Femur (tissue), 1 donor: ENCODE measurements at places on chromosomes 11 and 22.

DNA sequence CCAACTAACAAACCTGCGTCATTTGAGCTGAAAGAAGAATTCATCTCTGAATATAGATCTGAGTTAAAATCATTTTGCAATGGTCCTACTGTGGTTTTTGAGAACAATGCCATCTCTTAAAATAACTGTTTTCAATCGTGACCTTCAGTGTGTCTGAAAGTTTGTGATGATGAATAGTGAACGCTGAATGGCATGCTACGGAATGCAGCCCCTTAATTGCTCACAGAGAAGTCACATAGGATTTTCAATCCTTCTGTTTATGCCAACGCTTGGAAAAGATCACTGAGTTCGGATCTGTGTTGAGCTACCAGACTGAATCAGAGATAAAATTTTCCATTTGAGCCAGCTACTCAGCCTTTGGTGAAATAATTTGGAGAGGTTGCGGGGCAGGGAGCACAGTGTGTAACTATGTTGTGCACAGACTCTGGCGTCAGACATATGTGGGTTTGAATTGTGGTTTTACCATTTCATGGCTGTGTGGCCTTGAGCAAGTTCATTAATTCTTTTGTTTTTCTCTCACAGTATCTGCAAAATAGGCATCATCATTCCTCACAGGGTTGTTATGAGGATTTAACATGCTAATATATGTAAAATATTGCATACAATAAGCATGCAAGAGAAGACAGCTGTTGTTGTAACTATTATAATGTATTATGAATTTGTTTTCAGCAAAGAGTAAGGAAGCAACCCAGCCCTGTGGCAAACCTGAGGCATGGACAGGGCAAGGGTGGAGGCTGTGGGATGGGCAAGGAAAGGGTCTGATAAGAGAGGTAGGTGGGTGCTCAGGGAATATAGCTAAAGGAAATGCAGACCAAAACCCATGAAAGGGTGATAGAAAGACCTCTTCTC is 679.9 kb downstream of the KCNA4 start:
- no peak for DNase-seq

GRCh38 chr22:49015993-49016908 is 811.4 kb downstream of the BRD1 start:
- peak; percentile 6 for DNase-seq

- no peak for DNase-seq
Measured at GRCh38 chr11:127670374-127671119, 670.0 kb upstream of the KIRREL3 start.

DNA sequence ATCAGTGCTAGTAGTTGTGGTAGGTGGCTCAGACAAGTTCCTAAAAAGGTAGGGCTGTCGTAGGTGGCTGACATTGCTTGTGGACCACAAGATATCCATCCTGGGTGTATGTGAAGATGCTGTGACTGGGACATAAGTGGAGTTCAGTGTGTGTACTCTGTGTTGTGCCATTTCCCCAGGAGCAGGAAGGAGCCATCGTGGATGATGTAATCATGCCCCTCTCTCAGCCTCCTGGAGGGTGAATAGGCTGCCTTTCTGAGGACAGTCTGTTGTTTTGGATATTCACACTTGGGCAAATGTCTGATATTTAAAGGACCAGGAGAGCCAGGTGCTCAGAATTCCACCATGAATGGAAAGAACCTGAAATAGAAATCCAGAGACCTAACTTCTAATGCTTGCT is 2.7 kb downstream of the HEPHL1 start:
- no peak for DNase-seq

DNA sequence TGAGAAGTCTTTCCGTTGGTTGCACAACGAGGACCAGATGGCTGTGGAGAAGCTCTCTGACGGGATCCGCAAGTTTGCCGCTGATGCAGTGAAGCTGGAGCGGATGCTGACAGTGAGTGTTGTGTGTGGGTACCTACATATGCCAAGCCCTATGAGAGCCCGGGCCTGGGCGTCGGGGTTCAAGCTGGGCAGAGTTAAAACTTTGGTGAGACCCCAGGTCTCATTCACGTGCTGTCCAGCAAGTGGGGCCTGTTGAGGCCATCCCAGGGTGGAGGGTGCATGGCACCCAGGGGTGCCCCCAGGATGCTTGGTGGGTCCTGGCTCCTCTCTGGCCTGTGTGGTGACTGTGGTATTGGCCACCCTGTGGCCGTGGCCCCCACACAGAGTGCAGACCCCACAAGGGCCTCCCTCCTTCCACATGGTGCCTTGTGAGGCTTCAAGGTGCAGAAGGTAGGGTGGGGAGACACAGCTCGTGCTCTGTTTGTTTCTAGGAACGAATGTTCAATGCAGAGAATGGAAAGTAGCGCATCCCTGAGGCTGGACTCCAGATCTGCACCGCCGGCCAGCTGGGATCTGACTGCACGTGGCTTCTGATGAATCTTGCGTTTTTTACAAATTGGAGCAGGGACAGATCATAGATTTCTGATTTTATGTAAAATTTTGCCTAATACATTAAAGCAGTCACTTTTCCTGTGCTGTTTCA is 12.8 kb downstream of the GATD1 start:
- no peak for DNase-seq

- no peak for DNase-seq
Measured at GRCh38 chr22:42682113-42682851, 33.1 kb upstream of the CYB5R3 start.

GRCh38 chr11:85787809-85788760 is 22.9 kb downstream of the SYTL2 start:
- DNase-seq, result no peak
